Glomerular endothelial cell (primary cell): ENCODE measurements at places on chromosomes 6 and 20.

DNA sequence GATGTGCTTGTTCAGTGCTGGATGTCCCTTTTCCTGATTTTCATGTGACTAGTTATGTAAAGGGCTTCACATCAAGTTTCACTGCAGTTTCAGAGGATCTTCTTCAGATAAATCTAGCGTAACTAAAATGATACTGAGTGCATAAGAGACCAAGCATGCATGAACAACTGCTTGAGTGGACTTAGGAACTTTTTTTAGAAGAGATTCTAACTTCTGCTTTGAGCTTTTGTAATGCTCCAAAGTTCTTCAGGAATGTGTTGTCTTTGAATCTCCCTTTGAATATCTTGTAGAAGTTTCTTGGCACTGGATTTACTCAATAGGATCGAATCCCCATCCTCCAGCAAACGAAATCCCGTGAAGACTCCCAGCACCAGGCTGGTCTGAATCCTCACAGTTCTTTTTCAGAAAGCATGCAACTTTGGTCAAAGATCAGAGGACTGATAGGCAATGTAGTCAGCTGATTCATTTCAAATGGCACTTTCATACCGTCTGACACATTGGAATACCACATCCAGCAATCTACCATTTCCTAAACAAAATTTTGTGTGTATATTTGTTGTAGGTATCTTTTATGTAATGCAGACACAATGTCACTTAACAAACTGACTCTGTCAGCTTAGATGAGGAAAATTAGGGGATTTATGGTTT, 33.2 kb downstream of the ENPP1 start:
- DNase-seq: no peak

- no peak for DNase-seq
Measured at GRCh38 chr6:20909621-20910020, 375.4 kb downstream of the CDKAL1 start.

DNA sequence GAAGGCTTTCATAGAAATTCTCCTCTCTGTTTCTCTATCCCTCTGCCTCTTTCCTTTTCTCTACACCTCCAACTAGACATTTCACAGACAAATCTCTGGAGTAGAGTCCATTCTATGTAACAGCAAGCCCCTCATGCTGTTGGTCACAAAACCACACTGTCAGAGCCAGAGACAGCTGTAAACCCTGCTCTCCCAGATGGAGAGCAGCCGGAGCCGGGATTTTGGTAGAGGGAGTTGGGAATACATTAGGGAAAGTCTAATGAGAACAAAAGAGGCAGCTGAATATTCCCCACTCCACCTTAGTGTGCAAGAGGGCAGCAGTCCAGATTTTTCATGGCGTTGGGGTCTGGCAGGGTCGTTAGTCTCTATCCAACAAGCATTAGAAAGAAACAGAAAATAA, 68.3 kb upstream of the EDN1 start:
- no peak for DNase-seq

- DNase-seq: no peak
Measured at GRCh38 chr6:167703347-167703746, 123.4 kb upstream of the AFDN start.

GRCh38 chr6:159013229-159013628, 13.2 kb upstream of the RSPH3 start:
- no peak for DNase-seq

- DNase-seq: no peak
Measured at GRCh38 chr6:70673601-70674000, 5.9 kb downstream of the SMAP1 start.

DNA sequence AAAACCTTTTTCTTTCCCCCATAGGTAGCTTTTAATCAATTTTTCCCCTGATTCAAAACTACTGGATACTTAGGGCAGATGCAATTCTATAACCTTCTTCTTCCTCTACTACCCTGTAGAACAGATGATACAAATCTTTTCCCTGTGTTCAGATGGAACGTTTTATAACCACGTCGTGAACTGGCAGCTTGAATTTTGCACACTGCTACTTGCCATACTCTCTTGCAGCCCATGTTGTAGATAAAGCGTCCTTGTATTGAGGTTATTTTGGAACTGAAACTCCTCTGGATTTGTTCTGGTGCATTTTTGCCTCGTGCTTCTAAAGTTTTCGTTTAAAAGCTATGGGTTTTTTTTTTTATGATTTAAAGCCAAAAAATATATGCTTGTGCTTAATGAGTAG, 440.2 kb downstream of the RFPL4B start:
- DNase-seq: no peak

GRCh38 chr20:47359530-47360296, 3.2 kb upstream of the ZMYND8 start:
- DNase-seq: no peak

GRCh38 chr20:17887331-17888030, 81.1 kb downstream of the SNX5 start:
- no peak for DNase-seq

DNA sequence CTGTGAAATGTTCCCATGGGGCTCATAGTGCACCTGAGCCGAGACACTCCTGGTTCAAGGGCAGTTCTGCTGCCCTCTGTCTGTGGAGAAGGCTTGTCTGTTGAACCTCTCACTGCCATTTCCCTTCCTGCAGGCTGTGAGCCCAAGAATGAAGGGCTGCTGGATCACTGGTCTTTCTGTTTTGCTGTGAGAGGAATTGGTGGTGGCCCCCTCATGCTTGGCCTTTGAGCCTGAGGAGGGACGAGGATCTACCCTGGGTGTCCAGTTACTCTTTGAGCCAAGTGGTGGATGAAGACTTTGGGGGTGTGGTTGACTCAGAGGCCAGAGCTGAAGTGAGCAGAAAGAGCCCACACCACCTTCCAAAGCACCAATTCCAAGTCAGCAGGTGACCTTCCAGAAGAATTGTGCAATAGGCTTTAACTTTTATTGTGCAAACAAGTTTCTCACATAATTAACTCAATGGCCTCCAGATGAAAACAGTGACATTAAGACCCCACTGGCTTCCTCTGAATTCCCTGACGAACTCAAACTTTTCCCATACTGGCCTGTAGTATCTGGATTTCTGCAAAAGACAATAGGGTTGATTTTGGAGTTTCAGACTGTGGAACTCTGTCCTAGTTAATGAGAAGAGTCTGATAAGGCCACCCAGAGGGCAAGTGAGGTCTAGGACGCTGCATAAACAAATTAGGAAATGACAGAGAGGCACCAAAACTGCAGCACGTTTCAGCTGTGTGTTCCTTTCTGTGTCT, 101.5 kb downstream of the PHACTR3 start:
- no peak for DNase-seq

DNA sequence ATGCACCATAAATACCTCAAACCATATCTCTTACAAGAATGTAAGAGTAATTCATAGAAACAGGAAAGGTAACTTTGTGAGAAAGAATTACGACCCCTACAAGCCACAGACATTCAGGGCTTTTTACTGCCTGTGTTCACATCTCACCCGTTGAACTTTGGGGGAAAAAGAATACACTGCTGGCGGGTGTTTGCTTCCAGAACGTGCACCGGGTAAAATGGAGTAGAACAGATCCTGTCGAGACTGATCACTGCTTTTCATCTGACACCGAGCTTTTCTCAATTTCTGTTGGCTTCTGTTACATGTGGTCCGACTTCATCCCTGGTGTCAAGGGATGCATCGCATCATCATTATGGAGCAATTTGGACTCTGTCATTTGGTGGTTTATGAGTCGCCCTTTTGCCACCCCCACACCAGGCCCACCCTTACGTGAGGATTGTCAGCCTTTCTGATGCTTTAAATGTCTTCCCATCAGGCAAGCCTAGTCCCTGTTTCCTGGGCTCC, 219.2 kb upstream of the ZFP64 start:
- no peak for DNase-seq

- DNase-seq: no peak
Measured at GRCh38 chr6:127967708-127968107, 66.8 kb upstream of the THEMIS start.

- DNase-seq: no peak
Measured at GRCh38 chr6:31641370-31641769, 11.1 kb downstream of the BAG6 start.

DNA sequence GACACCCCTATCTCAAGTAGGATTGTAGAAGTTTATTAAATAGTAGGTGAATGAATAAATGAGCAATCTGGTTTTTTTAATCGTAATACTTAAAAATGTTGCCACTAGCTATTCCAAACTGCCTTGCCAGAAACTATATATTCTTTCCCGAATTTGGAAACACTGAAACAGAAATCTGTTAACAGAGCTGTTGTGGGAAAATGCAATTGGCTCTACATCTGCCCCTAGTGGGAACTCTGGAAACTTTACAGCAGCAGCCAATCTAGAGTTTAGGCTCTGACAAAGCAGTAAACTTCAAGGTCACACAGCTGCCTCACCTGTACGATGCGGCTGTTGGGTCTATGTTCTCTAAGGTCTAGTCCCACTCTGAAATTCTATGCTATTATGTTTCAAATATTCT, 41.7 kb downstream of the SYNE1 start:
- DNase-seq: no peak

- DNase-seq: no peak
Measured at GRCh38 chr6:10309457-10310329, 105.2 kb downstream of the TFAP2A start.

DNA sequence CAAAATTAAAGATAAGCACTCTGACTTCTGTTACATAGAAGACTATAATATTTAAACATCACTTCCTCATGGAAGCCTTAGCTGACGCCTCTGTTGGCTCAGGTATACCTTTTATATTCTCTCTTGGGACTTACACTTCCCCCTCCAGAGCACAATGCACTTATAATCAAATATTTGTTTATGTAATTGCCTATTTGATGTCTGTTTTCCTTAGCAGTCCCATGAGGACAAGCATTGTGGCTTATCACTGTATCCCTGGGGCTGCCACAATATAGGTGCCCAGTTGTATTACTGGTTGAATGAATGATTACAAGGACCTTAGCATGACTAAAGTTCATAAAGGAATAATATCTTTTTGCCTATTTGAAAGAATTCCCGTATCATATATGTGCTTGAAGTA, 186.7 kb upstream of the VGLL2 start:
- DNase-seq: no peak

GRCh38 chr6:53920881-53921280, 126.1 kb downstream of the LRRC1 start:
- DNase-seq: no peak

GRCh38 chr6:116369540-116369939, 1.2 kb upstream of the DSE start:
- no peak for DNase-seq

DNA sequence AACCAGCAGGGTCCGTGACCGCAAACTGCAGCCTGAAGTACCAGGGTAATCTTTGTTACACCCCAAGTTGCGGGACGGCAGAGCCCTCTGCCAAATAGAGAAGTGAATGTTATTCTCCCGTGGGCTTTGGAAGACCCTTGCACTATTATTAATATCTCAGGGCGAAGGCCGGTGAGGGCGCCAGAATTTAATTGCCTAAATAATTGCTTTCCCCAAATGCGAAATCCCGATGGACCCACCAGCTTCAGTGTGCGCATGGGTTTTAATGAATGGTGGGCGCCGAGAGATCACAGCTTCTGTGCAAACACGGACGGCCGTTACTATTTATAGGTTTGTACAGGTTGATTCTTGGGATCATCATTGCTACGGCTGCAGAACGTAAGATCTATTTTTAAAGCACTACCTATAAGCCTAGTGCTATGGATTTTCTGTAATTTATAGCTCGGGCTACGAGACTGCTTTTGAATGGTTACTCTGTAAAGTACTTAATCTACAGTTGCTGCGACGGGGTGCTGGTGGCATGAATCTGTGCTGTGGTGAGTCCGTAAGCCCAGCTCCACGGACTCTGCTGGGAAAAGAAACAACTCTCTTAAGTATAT, 15.2 kb upstream of the PHACTR3 start:
- no peak for DNase-seq

DNA sequence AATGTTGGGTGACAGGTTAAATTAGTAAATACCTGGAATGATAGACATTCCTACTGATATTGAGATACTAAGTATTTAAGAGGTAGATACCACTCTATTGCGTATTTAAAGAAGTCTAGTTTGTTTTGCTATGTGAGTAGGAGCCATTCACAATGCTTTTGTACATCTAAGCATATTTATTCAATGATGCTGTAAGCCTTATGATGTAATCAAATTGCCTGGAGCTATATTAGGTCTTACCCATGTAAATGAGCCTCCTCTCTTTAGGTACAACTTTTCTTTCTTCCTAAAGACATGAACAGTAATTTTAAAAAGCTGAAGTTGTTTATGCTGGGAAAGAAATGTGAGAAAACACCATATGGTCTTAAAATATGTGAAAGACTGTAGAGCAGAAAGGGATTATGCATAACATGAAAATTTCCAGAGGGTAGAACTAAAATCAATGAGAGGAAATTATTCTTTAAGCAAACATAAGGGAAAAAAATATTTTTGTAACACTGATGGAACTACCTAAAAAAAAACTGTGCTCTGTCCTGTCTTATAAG, 526.7 kb downstream of the EPHA7 start:
- no peak for DNase-seq

GRCh38 chr6:93416571-93417420, 2.6 kb downstream of the EPHA7 start:
- no peak for DNase-seq

DNA sequence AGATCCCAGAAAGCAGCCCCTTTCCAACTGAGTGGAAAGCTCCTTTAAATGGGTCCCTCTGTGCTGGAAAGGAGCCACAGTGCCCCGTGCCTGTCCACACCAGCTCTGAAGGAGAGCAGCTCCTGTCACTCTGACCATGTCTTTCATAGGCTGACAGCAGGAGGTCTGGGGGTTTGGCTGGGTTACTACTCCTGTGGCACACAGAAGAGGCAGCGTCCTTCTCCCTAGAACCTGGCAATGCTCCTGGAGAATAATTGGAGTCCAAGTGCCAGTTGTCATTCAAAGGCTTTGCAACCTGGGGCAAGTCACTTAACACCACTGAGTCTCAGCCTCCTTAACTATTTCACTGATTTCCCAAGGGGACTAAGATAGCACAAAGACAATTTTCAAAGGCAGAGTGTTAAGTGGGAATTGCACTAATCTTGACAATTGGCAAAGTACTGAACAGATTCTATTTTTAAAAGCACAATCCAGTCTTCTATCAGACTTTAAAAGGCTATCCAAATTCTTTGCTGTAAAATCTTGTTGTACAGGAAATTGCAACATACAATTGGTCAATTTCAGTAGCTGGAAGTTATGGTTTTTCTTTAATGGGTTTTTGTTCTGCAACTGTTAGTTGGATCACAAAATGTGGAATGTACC, 457.2 kb downstream of the KIF16B start:
- no peak for DNase-seq

- no peak for DNase-seq
Measured at GRCh38 chr6:20931772-20932171, 397.5 kb downstream of the CDKAL1 start.

- DNase-seq: no peak
Measured at GRCh38 chr6:84166395-84166794, 61.0 kb downstream of the CEP162 start.

DNA sequence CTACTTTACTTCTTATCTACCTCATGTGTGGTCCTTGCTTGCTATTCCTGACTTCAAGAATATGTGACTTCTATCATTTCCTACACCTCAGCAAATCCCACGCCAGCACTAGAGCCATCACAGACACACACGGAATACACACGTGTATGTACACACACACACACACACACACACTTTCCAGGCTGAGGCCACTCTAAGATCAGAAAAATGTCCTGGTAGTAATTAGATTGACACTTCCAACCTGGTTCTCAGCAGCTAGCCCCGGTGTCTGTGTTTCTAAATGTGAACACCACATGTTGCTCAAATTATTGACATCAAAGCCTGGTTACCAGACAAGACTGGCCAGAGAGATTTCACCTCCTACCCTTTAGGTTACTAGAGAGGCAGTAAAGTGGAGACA, 54.1 kb upstream of the SASH1 start:
- no peak for DNase-seq

GRCh38 chr20:61303675-61304074, 51.6 kb downstream of the CDH4 start:
- DNase-seq: no peak
